IPS DF 6.9 (cell line): ENCODE measurements at places on chromosomes 7 and 10.

DNA sequence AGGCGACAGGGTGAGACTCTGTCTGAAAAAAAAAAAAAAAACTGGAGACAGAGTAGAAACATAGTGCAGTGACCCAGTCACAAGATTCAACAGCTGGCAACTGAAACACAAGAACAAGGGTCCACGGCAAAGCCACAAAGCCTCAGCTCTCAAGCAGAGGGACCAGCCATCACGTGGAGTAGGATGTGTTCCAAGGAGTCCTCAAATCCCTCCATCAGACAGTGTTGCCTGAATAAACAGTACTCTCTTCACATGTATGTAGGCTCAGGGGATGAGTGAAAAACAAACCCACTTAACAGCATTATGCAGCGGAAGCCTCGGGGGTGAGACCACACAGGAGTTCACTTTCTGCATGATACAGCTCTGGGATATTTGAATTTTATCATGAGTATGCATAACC, 62.0 kb downstream of the SLIT1 start:
- DNase-seq = no peak

- DNase-seq = no peak
Observed at GRCh38 chr7:12769444-12769843, 82.0 kb downstream of the ARL4A start.

- no peak for DNase-seq
Observed at GRCh38 chr10:59027975-59028655, 148.3 kb upstream of the PHYHIPL start.

GRCh38 chr10:35447693-35448407, 111.5 kb downstream of the CCNY start:
- DNase-seq = no peak

GRCh38 chr7:517774-518629, 1.6 kb downstream of the PDGFA start:
- DNase-seq = no peak

DNA sequence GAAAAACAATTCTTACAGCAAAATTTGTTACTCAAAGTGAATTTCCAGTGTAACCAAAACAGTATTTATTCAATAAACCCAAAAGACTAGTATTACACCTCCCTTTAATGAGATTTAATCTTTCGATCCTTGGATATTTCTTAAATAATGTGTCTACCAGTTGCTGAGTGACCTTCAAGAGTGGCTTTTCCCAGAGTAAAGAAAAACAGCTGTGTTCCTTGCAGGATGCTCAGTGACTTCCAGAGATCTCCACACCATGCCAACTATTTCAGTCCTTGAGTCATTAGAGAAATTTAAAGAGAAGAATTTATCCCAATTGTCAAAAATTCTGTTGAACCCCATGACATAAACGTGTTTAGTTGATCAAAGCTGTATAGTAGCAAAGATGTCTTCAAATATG, 44.0 kb downstream of the IMMP2L start:
- DNase-seq = no peak

- no peak for DNase-seq
Observed at GRCh38 chr10:28479425-28479865, 53.5 kb upstream of the WAC start.

- DNase-seq = no peak
Observed at GRCh38 chr7:132655131-132655727, 79.0 kb upstream of the PLXNA4 start.

GRCh38 chr10:25017154-25017590, 760 bp downstream of the THNSL1 start:
- no peak for DNase-seq

DNA sequence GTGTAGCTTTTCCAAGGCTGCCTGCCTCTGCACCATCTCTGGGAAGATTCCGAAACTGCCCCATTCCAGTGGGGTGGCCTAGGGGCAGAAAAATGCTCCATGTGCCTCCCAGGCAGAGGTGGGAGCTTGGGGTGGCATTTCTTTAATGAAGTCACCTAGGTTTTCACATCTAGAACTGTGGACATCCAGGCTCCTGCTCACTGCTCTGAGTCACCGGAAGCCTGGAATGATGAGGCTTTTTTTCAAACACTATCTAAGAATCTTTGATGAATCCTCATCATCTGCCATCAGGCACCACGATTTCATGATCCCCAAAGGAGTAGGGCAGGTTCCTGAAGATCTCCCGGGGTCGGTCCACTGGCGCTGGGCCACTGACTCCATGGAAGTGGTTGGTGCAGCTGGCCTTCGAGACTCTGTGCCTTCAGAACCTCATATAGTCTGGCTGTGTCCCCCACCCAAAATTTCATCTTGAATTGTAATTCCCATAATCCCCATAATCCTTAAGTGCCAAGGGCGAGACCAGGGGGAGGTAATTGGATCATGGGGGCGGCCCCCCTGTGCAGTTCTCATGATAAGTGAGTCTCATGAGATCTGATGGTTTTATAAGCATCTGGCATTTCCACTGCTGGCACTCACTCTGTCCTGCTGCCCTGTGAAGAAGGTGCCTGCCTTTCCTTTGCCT, 37.1 kb downstream of the MTURN start:
- no peak for DNase-seq

GRCh38 chr10:76469675-76470074, 1038.3 kb downstream of the LRMDA start:
- no peak for DNase-seq

DNA sequence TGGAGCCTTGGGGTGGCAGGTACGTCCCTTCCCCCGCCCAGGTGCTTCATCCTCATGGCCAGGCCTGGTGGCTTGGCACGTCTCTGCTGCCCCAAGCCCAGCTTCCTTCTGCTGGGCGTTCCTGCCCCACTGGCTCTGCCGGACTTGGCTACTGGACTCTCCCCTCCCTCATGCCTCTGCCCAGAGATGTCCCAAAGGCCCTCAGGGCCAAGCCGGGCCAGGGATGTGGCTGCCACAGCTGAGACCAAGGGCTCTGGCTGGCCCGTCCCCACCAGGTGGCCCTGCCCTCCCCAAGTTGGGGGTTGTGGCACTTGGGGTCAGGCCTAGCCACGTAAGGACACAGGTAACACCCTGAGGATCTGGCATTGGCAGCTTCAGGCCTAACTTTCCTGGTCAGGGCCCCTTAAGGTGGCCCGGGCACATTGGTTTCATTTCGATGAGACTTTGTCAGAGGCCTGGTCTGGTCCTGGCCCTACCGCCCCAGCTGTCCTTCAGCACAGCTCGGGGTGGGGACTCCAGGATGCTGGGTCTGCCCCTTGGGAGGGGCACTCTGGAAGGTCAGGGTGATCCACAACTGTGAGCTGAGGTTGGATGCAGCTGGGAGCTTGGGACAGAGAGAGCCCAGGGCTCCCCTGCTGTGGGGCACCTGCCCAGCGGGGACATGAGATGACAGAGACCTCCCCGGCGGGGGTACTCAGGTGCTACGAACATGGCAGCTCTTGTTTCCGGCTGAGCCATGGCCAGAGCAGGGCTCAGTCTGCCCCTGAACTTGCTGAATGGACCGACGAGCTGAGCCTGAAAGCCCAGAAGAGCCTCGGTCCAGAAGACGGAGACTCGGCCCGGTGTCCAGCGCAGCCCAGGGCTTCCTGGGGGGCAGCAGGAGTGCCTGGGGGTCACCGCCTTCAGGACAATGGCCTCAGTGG, 2.9 kb downstream of the BHLHA15 start:
- no peak for DNase-seq

DNA sequence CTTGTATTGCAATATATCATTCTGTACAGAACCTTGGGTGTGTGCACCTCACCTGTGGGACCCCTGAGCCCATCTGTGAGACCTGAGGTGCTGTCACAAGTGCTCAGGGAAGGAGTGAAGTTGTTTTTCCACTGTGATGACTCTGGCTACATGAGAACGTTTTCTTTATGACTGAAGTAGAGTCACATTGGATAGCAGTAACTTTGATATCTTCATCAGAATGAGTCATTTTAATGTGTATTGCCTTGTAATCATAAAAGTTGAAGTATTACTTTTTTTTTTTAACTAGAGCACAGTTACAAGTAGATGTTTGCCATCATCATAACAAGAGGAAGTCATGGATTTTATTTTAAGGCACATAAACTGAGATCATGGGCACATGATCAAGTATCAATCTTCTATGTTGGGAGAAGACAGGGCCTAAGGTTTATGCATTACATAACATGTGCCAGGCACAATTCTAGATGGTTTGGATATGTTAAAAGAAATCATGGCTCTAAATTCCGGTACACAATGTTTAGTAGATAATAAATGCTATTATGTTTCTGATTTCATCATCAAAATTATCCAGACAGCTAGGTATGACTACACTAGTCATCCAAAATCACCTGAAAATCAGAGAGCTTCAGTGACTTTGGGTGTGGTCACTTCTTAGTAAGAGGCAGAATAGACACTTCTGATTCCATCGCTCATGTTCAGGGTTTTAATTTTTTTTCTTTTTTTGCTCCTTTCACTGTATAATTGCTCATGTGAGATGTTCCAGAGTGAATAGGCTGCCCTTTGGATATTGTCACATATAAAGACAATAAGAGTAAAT, 82.7 kb upstream of the KLF6 start:
- no peak for DNase-seq

GRCh38 chr7:114141415-114141814, 222.6 kb upstream of the PPP1R3A start:
- no peak for DNase-seq

GRCh38 chr10:124874-125273, 10.4 kb upstream of the ZMYND11 start:
- DNase-seq = no peak

DNA sequence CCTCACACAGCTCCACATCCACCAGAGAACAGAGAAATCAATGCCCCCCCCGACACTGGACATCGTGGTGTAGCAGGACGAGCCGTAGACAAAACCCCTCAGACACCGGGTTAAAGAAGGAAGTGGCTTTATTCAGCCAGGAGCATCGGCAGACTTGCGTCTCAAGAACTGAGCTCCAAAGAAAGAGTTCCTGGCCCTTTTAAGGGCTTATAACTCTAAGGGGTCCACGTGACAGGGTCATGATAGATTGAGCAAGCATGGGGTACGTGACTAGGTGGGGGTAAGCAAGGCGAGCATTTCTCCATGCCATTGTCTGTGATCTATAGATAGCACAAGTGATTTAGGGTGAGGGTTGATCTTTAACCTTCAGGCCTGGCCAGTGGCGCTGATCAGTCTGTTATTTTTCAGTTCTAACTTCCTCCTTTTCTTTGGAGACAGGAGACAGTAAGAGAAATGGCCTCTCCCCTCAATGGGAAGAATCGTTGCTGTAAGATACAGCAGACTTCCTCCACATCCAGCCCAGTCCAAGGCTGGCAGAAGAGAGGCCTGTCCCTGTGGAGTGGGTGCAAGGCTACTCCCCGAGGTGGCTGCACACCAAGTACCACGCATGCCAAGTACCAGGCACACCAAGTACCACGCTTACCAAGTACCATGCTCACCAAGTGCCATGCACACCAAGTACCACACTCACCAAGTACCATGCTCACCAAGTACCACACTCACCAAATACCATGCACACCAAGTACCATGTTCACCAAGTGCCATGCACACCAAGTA, 19.5 kb upstream of the PPP2R2D start:
- no peak for DNase-seq

DNA sequence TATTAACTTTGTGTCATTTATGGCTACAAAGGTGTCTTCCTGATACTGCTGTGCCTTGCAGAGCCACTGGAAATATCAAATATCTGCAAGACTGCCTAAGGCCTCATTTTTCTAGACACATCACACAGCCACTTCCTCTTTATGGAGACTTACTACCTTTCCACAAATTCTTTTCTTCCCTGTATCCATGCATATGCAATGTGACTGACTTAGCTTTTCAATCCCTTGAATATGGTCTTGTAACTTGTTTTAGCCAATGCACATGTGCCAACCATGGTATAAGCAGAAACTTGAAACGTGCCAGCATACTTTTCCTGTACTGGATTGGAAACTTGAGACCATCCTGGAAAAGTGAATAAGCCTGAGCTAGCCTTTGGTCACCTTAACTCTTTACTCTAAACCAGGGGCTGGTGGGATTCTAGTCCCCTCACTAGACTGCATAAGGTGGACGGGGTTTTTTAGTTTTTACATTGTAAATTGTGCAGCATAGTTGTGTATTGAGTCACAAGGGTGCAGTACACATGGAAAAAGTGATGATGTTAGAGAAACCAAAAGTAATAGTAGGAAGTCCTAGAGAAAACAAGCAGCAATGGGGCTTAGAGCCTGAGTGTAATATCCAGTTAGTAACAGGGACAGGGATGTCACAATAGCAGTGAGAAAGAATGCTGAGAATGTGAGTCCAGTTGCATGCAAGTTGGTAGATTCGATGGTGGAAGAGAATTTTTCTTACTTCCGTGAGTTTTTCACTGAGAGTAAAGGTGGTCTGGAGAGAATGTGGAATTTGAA, 879.5 kb downstream of the SORCS1 start:
- no peak for DNase-seq

DNA sequence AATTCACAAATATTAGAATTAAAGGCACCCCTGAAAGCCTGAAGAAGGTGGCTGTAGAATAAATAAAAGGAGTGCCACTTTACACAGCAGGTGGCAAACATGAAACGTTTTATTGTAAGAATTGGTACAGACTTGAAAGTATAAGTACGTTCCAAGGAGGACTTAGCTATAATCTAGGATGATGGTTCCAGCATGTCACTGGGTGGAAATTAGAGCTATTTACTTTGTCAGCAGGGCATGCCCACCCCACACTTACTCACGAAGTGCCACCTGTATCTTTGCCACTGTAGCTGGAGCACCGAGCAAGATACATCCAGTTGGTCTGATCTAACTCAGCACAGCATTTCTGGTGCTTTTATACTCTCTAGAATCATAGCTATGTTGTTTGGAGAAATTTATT, 97.8 kb downstream of the GRM8 start:
- DNase-seq = no peak

DNA sequence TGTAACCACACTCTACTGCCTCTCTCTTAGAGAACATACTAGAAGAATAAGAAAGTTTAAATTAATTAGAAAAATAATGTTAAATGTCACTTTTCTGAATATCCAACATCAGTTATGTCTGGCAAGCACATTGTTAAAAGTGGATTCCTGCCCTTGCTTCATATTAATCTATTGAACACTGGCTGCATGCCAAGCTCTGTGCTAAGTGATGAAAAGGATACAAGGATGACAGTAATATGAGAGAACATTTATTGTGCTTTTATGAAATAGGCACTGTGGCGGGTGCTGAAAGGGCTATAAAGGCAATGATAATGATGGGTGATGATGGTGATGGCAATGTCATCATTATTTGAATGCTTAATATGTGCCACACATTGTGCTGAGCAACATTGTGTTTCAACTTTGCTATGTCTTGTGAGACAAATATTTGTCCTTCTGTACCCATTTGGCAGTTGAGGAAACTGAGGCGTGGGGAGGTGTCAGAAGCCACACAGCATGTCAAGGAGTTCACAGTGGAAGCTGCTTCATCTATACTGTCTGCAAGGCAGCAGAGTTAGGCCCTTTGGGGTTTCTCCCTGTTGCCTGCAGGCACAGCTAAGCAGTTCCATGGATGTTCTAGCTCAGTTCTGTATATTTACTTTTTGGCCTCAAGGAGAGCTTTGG, 64.2 kb upstream of the RAPGEF5 start:
- DNase-seq = no peak

- DNase-seq = no peak
Observed at GRCh38 chr7:2143450-2143849, 89.3 kb downstream of the MAD1L1 start.

DNA sequence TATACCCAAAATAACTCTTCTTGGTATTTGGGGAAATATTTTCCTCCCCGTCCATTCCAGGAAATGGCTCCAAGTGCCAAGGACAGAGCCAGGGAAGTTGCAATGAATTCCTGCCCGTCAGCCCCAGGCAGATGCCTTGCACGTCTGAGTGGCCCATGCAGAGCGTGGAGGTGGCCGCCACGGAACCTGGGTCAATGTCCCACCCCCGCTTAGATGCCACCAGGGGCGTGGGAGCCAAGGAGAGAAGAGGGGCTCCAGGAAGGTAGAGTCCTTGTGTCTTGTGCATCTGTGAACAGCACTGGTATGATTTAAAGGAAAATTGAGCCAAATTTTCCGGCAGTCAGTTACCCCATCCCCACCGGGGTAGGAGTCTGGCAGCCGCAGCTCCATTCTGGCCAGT, 1.6 kb downstream of the LEP start:
- no peak for DNase-seq
